Ureter (tissue), 1 donor: ENCODE measurements at places on chromosomes 4 and X.

- DNase-seq = no peak
Measured at GRCh38 chr4:38173935-38174518, 213.8 kb downstream of the PTTG2 start.

GRCh38 chr4:917466-917865, 14.7 kb downstream of the GAK start:
- DNase-seq = no peak

GRCh38 chr4:19130866-19131265, 1109.3 kb upstream of the LCORL start:
- DNase-seq = no peak

GRCh38 chr4:15778289-15779241, at the start of gene CD38:
Gene CD38, plus strand, starts transcription at chr4:15778328. Its CDS starts 87 bp downstream, at chr4:15778415.
- peak; percentile 50 for DNase-seq

DNA sequence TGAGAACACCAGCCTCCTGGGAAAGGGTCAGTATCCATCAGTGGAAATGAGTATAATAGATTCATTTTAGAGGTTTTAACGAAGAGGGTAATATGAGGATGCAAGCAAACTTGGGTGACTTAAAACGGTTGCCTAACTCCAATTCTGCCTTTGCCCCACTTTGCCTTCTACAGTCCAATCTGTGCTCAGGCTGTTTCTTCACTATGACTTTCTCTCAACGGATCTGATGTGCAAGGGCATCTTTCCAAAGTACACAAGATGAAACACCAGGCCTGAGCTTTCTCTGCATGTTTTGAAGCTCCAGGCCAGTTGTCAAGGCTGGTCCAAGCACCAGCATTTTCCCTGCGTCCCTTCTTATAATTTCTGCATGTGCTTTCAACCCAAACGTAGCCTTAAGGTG, 68.0 kb upstream of the TMEM164 start:
- DNase-seq = no peak

- no peak for DNase-seq
Measured at GRCh38 chr4:69167300-69167699, 47.2 kb downstream of the UGT2B11 start.

DNA sequence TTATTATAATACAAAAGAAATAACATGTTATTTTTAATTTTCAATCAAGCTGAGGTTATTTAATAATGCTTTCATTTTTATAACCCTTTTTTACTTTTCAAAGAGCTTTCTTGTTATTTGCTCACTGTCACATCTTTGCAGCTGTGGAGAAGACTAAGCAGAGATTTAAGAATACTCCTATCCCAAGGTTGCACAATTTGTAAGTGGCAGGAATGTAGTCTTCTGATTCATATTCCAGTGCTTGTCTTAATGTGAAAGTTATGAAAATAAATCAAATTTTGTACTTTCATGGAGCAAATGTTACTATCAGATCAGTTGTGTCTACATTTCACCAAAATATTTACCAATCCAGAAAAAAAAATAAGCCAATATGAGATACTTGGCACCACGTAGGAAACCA, 86.6 kb downstream of the DDIT4L start:
- DNase-seq = no peak

GRCh38 chr4:2141762-2142451, 82.8 kb downstream of the NAT8L start:
- no peak for DNase-seq

DNA sequence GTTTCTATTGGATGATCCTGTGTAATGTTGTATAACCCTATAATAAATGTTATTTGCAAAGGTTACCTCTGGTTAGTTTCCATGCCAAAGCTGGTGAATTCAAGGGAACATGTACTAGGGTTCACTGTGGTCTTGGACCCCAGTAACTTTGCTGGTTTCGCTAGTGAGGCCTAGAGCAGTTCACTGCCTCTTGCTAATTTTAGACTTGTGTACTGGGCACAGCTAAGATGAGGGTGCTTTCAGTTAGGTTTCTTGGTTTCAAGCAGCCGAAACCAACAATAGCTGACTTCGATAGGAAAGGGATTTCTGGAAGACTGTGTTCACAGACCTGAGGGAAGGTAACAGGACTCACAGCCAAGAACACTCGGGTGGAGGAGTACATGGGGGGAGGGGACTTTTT, 215.5 kb upstream of the BCOR start:
- DNase-seq = no peak

GRCh38 chrX:110044346-110045249, 41.7 kb downstream of the TMEM164 start:
- DNase-seq = no peak

- no peak for DNase-seq
Measured at GRCh38 chr4:85522277-85522676, 47.3 kb downstream of the ARHGAP24 start.

- no peak for DNase-seq
Measured at GRCh38 chrX:54529151-54529550, 868 bp upstream of the GNL3L start.

DNA sequence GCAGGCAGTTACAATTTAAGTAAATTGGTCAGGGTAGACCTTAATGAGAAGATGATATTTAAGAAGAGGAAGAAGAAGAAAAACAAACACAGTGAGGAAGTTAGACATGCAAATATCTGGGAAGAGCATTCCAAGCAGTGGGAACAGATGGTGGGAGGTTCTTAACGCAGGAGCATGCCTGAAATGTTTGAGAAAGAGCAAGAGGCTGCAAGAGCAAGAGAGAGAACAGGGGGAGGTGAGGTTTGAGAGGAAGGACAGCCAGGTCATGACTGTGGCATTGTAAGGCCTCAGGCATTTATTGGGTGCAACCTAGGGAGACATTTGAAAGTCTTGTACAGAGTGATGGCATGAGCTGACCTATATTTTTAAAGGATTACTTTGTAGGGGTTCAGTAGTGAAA, 136.0 kb downstream of the UGT8 start:
- no peak for DNase-seq

GRCh38 chr4:72326692-72327632, 242.1 kb downstream of the ADAMTS3 start:
- no peak for DNase-seq

- DNase-seq = no peak
Measured at GRCh38 chrX:9825129-9825790, 39.0 kb downstream of the SHROOM2 start.

- no peak for DNase-seq
Measured at GRCh38 chr4:132417220-132417619, 731.9 kb upstream of the PCDH10 start.

DNA sequence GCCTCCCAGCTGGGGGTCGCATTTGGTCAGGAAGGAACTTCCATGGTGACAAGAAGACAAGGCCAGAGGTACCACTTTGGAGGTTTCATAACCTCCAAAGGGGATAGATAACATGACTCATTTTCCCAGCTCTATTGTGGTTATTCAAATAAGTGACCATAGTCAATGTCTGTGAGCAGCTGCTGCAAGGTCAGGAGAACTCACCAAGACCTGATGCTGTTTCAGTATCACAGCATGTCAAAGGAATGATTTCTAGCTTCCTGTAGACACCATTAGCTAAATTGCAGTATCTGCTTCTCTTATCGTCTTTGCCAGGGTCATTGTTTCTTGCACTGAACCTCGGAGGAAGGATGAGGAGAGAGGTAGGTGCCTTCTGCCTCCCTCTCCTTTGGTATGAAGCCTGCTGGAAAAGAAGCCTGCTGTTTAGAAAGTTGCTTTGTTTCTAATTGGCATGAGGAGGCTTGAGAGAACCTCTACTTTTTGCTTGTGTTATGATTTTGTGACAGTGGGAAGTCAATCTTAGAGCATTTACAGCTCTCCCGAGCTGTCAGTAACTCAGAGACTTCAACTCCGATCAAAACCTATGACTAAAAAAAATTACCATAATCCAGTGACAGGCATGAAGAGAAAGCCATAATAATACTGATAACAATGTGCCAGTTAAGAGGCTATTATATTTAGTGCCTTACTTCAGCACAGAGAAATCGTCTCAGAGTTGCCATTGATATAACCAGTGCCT, 38.0 kb upstream of the GATB start:
- no peak for DNase-seq

DNA sequence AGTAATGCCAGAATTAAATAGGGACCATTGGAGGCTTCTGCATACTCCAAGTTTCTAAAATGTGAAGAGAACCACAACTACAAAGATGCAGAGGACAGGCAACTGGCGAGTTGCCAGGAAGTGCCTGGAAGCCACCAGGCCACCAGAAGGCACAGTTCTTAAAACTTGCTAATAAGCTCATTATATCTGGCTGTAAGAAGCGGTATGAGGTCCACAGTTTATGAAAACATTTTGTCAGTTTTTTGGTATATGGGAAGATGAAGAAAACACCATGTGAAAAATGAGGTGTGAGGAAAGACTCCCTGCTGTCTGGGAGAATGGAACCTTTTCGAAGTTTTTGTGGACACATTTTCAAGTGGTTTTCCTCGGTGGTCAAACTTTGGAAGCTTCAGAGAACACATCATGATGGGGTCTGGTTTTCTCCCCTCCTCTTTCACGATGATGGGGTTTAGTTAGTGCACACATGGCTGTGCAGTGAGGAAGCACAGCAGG, 202.7 kb downstream of the NR3C2 start:
- no peak for DNase-seq

DNA sequence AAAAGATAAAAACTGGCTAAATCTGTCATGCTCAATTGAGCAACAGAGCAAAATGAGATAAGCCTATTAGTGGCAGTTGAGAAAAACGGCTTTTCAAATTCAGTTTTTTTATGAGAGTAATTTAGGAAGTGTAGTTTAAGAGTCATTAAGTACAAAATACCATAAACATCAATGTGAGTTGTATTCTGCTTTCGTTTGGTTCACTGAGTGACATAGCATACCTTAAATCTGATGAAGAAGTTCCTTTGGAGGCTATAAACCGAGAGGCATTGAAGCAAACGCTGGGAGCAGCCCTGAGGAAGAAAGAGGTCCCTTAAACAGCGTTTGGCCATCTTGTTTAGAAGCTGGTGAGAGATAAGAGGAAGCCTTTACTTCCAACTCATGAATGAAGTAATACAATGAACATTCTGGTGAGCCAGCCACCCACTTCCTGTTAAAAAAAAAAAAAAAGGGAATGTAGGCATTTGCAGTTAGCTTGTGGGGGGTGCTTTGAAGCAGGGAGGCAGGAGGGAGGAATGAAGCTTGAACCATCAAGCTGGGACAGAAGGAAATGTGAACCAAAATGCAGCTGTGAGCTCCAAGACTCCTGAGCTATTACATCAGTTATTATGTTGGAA, 132.3 kb downstream of the ZNF330 start:
- DNase-seq = no peak

DNA sequence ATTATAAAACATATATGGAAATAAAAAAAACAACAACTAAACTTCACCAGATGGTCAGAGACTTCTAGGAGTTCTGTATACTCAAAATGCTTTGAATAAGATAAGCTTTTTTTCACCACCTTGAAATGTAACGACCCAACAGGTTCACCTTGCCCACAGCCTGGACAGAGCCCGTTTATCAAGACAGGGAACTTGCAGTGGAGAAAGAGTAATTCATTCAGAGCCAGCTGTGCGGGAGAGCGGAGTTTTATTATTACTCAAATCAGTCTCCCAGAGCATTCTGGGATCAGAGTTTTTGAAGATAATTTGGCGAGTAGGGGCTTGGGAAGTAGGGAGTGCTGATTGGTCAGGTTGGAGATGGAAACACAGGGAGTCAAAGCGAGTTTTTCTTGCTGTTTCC, 38.5 kb downstream of the AGA start:
- DNase-seq = no peak

- DNase-seq = no peak
Measured at GRCh38 chr4:152193059-152193458, 342.8 kb downstream of the FBXW7 start.

GRCh38 chrX:113287761-113288160, 447.1 kb upstream of the AMOT start:
- no peak for DNase-seq

DNA sequence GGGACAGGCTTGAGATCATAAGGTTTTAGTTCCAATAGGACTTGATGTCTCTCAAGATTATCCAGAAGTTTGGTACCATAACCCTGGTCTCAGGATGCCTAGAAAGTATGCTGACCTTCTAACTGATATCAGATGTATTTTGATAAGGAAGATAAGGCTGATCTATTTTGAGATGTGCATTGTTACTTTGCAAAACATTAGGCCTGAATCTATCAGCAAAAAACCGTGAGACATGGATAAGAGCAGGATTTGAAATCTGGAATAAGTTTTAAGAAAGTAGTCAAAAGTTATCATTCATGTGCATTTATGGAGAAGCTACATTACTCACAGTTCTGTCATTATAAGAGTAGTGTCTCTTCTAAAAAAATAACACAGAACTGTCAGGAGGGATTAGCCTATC, 467.1 kb upstream of the HS3ST1 start:
- DNase-seq = no peak

- no peak for DNase-seq
Measured at GRCh38 chr4:130478406-130478805, 1382.5 kb downstream of the C4orf33 start.

DNA sequence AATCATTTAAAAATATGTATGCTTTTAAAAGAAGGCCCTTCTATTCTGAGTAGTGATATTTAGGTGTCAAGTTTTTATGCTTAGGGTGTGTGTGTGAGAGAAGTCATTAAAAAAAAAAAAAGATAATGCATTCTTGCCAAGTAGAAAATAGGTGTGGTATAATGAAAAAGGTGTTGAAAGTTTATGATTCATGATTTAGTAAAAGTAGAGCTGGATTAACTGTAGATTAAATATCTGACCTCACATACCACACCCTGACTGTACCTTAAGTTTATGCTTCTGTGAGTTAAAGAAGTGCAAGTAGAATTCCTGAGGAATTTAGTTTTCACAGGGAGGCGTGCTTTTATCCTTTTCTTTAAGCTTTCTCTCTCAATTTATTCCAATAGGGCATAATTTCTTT, 71.1 kb downstream of the BMPR1B start:
- no peak for DNase-seq

DNA sequence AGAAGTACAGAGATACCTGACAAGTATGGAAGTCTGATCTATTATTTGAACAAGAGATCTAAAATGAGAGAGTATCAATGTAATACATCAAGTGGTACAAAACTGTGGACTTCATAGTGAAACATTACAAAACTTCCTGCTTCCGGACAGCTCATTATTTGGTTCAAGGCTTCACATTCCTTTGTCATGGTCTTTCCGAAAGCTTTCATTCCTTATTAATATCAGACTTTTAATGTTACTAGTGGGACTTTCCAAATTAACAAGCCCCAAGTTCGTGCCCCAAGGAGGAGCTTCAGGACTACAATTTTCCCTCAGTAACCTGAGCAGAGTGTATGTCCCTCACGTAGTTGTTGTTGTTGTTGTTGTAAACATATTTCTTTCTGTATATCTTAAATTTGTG, 1.2 kb downstream of the CHIC2 start:
- DNase-seq = no peak

- DNase-seq = no peak
Measured at GRCh38 chr4:79050541-79050880, 111.3 kb upstream of the PAQR3 start.

GRCh38 chrX:34119122-34119521, 13.0 kb downstream of the FAM47A start:
- no peak for DNase-seq

DNA sequence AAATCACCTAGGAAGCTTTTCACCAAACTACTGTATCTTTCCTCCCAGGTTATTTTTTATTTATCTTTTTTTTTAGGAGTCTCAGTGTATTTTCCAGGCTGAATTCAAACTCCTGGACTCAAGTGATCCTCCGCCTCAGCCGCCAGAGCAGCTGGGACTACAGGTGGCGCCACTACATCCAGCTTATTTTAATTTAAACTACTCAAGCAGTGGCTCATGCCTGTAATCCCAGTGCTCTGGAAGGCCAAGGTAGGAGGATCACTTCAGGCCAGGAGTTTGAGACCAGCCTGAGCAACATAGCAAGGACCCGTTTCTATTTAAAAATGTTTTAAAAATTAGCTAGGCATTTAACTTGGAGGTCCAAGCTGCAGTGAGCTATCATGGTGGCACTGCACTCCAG, 37.8 kb downstream of the LEF1 start:
- no peak for DNase-seq

GRCh38 chr4:77493829-77494551, 111.6 kb upstream of the CXCL13 start:
- DNase-seq = no peak
